ENCODE measurements at places on chromosomes 6 and 20.

- no peak for DNase-seq
Observed at GRCh38 chr6:19691465-19692167, 145.6 kb upstream of the ID4 start.

GRCh38 chr6:23890543-23891227 is 235.3 kb upstream of the NRSN1 start:
- DNase-seq: no peak

DNA sequence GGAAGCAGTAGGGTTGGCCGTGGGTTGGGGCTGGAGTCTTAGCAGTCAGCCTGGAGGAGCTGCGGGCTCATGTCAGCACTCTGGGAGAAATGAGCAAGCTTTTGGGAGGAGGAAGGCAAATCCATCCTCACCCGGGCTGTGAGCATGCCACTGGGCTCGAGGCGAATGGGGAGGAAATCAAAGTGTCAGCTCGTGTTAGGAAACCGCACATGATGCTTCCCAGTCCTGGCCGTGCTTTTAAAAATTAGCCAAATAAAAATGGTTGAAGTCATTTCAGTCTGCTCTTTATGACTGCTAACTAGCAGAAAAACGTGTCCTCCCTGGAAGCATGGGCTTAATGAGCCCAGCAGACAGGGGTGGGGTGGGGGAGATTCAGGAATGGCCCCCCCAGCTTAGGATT is 98.1 kb downstream of the NFATC2 start:
- no peak for DNase-seq

DNA sequence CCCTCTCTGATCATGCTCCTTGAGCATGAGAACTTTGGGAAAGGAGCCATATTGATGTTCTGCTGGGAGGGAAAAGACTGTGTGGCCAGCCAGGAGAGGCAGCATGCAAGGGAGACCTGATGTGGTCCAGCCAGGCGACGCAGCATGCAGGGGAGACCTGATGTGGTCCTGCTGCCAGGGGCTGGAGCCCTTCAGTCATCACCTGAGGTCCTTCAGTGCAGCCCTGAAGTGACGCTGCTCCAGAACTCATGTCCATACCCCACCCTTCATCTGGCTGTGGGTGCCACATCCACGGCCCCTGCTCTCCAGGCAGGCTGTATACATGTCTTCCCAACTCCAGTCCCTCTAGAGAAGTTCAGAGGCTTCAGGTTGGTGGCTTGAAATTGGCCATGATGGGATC is 134.4 kb downstream of the ERMARD start:
- DNase-seq: no peak

- no peak for DNase-seq
Observed at GRCh38 chr6:157493576-157493975, 112.6 kb downstream of the ZDHHC14 start.

DNA sequence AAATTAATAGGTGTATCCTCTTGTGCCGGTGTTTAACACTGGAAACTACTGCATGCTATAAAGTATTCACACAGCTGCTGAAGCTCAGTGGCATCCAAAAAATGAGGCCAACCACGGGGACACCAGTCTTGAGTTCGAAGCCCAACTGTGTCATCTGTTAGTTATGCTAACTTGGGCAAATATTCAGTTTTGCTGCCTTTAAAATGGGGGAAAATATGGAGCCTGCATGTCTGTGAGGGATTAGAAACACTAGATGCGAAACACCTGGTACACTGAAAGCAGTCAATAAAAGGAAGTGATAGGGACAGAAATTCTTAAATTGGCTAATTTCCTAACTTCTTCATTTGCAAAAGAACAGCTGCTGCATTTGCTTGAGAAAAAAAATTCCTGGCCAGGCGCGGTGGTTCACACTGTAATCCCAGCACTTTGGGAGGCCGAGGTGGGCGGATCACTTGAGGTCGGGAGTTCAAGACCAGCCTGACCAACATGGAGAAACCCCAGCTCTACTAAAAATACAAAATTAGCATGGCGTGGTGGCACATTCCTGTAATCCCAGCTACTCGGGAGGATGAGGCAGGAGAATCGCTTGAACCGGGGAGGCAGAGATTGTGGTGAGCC is 36.6 kb upstream of the MLIP start:
- DNase-seq: no peak

DNA sequence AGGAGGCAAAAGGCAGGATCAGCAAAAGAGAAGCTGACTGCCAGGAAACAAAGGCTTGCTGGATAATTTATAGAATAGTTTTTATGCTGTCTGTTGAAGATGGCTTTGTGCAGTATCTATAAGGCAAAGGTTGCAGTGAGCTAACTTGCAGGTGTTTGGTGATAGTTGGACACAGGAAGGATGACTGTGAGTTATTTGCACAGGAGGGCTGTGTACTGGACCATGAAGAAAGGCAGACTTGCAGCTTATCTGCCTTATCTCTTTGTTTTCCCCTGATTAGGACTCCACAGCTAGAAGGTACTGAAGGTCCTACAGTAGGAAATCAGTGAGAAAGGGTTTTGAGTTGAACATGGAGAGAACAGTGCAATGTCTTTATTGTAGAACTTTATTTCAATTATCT is 2.1 kb downstream of the BTN1A1 start:
- no peak for DNase-seq

GRCh38 chr6:14910692-14911547 is 334.9 kb upstream of the JARID2 start:
- DNase-seq: no peak

DNA sequence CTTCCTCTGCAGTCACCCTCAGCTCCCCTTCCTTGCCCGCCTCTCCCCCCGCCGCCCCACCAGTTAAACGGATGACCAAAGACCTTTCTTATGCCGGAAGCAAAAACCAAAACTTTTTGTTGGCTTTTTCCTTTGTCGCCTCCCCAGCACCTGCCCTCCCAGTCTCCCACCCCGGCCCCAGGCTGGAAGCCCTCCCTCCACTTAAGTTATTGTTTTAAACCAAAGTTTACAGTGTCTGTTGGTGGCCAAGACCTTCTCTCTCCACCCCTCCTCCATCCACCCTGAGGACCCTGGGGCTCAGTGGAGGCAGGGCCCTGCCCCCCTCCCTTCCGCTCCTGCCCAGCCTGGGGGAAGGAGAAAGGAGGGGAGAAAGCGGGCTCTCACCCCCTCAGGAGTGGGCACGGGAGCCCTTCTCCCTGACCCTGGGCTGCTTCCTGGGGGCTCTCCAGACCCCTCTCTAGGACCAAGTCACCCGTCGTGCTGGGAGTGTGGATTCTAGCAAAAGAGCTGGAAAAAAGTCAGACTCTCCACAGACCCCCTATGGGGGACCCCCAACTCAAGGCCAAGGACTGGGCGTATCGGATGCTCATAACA is 38.3 kb upstream of the MDFI start:
- DNase-seq: no peak

- no peak for DNase-seq
Observed at GRCh38 chr6:84522135-84522549, 242.3 kb downstream of the TBX18 start.

DNA sequence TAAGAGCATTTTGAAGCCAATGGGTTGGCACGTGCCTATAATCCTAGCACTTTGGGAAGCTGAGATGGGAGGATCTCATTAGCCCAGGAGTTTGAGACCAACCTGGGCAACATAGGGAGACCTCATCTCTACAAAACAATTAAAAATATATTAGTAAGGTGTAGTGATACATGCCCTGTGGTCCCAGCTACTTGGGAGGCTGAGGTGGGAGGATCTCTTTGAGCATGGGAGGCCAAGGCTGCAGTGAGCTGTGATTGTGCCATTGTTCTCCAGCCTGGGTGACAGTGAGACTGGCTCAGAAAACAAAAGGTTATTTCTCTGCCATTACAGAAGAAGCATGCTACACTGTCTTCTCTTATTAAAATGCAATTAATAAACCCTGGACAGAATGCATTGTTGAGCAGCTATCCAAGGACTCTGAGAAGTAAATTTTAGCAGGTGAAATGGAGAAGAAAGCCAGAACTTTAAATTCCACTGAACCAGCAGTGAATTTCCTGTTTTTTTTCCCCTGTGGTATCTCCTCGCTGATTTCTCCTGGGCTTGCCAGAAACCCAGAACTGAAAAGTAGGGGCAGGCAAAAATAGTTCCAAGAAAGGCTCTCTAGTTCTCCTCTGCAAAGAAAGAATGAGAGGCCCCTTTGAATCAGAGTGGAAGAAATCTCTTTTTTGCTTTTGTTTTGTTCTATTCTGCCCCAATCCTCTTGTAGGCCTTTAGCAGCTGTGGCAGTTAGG is 8.4 kb downstream of the AMD1 start:
- DNase-seq: no peak

DNA sequence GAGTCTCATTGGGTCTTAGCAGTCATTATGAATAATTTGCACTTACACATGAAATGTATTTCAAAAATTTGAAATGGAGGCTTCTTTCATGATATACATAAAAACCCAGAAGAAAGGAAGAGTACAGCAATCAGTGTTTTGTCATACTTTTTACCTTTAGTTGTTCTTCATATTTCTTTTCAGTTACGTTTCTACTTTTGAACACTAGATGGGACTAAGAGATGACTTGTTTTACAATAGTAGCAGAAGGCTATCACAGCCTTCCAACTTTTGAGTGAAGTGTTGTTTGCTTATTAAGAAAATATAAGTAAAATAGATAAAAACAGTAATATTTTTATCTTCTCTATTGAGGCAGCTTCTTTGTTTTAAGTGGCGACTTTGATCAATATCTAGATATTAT is 58.1 kb downstream of the L3MBTL3 start:
- DNase-seq: no peak

- no peak for DNase-seq
Observed at GRCh38 chr20:51185277-51185676, 162.4 kb upstream of the KCNG1 start.

DNA sequence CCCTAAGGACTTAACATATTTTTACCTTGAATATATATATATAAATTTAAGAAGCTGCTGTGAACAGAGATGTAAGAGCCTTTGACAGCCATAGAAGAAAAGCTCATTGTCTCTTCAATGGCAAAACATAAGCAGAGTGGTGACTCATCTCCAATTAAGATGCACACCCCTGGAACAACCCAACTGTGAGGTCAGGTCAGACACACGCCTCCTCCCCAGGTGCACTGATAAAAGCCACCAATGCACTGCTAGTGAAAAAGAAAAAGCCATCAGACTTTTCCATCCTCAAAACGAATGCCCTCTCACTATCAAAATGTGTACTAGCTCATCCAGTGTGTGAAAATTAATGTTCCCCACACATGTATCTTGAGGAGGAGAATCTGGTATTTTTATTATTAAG is 100.1 kb downstream of the SMLR1 start:
- DNase-seq: no peak

DNA sequence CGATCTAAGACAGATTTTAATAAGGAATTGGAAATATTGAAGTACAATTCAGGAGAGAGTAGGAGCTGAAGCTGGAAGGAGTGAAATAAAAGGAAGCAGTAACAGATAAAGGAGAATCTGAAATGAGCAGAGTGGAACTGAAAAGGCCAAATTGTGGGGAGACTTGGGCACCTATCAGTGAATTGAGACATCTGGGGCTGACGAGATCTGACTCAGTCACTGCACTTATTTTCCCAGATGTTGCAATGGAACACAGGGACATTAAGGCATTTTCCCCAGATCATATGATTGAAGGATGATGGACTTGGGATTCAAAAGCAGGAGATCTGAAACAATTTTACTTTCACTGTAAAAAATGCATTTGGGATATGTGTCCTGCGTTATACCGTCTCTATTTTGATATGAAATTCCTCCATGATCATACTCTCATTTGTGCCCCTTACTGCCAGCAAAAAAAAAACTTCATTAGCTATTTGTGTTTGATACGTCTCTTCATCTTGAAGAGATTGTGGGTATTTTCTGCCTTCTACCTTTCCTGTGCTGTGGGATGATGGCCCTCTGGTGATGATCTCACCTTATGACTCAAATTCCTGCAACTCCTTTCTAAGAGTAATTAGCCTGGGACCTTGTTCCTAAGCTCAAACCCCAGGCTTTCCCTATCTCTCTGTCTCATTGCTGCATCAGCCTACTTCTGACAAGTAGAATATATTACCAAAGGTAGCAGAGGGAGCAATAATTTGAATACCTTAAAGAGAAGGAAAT is 278.5 kb upstream of the MAN1A1 start:
- no peak for DNase-seq

- DNase-seq: no peak
Observed at GRCh38 chr20:63937596-63937995, 18.6 kb downstream of the UCKL1 start.

GRCh38 chr6:139409026-139409425 is 34.6 kb upstream of the CITED2 start:
- no peak for DNase-seq

GRCh38 chr6:169427856-169428255 is 174.2 kb upstream of the THBS2 start:
- DNase-seq: no peak

- no peak for DNase-seq
Observed at GRCh38 chr6:22028403-22029090, 268.3 kb downstream of the PRL start.

DNA sequence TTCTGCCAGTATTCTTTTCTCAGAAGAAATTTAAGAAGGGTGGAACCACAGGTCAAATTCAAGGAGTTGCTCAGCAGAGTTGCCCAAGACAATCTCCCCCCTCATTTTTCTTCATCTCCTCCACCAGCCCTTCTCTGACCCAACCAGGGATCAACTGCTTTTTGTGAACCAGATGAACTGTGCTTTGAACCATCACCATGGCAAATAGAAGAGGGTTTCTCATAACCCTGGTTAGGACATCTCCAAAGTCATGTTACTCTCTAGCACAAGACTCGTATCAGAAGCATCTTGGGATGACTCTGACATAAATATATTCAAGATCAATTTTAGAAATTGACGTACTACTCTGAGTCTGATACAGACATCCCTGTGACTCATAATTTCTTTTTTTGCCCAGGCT is 130.7 kb downstream of the ALDH8A1 start:
- no peak for DNase-seq

- DNase-seq: no peak
Observed at GRCh38 chr6:130602151-130602770, 224.9 kb upstream of the SMLR1 start.

GRCh38 chr6:168384045-168385036 is 56.6 kb upstream of the SMOC2 start:
- no peak for DNase-seq

- DNase-seq: no peak
Observed at GRCh38 chr6:161228921-161229591, 44.8 kb downstream of the AGPAT4 start.

DNA sequence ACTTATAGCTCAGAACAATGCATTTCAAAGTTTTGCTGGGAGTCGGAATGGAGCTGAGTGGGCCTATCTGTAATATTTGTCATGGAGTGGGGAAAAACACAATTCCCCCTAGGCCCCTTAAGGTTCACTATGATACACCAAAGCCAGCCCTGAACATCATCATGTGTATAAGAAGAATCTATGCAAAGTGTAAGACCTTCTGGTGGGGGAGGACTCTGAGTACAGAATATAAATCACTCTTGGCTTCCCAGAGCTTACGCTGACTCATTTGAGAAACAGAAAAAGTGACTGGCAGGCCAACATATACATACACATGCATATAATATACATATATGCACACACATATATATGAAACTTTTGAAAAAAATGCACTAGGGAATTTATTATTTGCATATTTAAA is 54.1 kb upstream of the UBR2 start:
- no peak for DNase-seq

All from stimulated activated CD8-positive, alpha-beta memory T cell treated with anti-CD3 and anti-CD28 coated beads, Interleukin-7, amount 100 ng/mL, for 1 hour (primary cell).